ENCODE measurements at places on chromosomes 1 and 21.

DNA sequence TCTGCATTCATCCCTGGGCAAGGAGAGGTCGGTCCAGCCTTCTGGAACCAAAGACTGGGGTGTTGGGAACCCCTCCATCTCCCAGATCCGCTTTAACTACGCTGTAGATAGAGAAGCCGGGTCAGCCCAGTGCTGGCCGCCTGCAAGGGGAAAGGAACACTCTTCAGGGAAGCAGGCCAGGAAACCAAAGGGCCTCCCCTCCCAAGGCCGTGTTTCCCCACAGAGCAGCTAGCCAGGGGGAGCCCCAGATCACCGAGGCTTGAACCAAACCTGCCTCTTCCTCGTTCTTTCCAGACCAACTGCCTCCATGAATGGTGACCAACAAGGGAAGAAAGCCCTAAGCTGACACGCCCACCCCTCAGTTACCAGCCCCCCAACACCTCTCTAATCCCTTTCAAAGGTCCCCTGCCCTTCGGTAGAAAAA lies 1.2 kb upstream of the CHD5 start:
- no peak for DNase-seq

DNA sequence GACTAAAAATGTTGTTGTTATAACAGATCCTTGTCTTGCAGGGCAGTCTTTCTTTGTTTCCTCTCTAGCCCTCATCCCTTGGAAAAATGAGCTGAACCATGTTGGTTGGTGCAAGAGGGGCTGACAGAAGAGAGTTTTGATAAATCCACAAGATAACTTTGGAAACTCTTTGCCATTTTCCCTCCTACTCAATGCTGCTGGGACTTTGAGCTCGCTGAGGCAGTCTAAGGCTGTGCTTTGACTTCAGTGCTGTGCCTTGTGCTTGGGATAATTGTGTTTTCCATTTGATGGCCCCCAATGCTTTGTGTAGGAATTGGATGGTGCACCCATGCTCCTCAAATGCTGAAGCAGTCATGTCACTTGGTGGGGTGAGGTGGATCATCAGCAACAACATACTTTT lies 31.7 kb downstream of the ST6GALNAC3 start:
- no peak for DNase-seq

GRCh38 chr1:3773572-3774275 lies 1.2 kb downstream of the SMIM1 start:
- DNase-seq, result no peak

DNA sequence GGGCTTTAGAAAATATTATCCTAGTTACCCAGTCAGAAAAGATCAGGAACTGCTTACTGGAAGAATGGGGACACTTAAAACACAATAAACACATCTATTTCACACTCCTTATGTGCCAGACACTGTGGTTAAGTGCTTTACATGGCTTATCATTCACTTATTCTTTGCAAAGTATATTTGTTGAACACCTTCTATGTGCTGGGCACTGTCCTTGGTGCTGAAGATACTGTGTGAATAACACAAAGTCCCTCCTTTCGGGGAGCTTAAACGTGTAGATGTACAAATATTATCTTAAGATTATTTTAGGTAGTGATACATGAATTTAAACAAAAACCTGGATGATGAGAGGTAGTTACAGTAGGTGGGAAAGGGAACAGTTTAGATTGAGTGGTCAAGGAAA lies 169.3 kb downstream of the ST6GALNAC5 start:
- DNase-seq, result no peak

DNA sequence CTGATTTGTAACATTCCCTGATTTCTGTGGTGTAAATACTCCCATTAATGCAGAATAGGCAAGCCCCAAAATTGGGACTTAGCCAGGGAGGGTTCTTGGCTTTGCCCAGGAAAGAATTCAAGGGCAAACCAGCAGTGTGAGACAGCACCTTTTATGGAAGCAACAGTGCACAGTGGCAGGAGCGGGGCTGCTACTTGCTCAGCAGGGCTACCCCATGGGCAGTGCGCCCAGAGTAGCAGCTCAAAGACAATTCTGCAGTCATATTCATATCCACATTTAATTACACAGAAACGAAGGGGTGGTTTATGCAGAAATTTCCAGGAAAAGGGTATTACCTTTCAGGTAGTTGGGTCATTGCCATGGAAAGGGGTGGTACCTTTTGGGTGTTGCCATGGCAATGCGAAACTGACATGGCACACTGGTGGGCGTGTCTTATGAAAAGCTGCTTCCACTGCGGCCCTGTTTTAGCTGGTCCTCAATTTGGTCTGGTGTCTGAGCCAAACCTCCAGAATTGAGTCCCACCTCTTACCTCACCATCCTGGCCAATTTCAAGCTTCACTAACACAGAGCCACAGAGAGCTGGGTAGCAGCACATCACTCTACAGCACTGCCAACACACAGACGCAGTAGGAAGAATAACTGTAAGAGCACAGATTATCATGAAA lies 35.9 kb downstream of the FHAD1 start:
- DNase-seq, result no peak

Measured in activated CD4-positive, CD25-positive, alpha-beta regulatory T cell treated with anti-CD3 and anti-CD28 coated beads, Interleukin-2, amount 50 U/mL, for 72 hours (primary cell).